ENCODE measurements at places on chromosomes 5 and 9.

GRCh38 chr5:115372146-115372545, 75.7 kb upstream of the CCDC112 start:
- no peak for DNase-seq

DNA sequence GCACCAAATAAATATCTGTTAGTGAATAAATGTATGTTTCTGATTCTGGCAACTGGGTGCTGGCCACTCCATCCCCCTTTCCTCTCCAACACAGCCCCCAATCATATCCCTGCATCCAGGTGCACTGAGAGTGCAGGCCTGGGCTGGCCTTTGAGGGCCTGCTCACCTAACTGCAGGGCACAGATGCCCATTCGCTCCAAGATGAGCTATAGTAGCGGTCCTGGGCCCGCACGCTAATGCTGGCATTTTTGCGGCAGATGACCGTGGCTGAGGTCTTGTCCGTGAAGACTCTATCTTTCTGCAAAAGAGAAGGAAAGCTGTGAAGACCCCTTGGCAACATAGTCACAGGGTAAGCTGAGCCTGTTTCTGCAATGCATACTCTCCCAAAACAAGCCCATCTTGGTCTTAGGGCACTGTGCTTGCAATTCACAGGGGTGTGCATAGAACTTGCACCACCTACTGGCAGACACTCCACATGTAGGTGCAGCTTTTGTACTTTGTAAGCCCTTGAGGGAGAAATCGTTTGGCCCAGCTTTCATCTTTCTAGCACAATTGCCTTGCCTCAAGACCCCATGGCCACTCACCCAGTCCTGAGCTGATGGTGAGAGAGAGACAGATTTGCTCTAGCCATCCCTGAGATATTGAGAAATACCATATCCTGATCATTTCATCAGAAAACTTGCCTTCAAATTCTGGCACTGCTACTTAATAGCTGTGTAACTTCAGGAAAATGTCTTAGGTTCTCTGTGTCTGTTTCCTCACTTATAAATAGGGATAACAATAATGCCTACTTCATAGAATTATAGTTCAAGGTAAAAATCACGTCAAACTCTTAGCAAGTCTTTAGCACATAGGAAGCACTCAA, 13.5 kb downstream of the IL12B start:
- DNase-seq = no peak

DNA sequence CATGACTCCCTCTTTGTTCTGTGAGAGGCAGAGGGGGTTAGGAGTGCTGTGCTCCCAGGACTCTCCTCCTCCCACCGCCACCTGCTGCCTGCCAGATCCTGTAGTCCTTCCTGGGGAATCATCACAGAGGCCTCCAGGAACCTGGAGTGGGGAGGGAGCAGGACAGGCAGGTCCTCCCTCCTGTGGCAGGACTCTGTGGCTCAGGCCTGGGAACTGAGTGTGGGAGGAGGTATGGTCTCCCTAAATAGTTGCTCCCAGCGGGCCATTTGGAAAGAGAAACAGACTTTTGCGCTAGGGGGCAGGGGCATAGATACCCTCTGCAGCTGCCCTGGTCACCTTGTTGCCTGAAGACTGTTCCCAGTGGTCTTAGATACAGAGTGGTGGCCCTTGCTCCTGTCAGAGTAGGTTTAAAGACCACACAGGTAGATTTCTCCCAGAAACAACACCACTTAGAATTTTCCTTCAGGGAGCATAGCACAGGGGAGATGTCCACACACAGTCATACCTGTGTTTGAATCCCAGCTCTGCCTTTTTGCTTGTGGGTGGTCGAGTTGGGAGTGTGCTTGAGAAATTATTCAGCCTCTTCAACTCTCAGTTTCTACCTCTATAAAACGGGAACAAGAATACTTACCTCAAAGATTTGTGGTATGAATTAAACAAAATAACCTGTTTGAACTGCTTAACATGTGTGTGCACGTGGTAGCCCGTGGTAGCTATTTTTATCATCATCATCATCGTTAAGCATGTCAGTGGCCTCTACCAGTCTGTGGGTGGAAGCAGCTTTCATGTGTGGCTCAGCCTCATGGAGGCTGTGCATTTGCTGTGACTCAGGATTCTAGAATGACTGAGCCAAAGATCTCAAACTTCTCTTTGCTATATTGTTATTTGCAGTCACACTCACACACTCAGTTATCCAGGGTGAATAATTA, 55.8 kb downstream of the SLC22A5 start:
- no peak for DNase-seq

DNA sequence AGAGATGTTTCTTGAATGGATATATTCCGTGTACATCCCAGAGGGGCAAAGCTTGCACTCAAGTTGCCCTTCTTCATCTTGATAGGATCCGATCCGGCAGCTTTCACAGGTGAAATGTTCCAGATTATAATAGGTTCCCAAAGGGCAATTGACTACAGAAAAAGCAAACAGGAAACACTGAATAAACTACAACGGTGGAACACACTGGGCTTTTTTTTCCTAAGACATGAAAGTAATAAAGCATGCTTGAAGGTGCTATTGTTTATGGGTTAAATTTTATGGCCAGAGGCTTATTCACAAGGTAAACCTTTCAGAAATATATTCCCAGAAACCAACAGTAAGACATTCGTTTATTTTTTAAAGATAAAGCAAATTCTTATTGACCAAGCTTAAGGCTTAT, 110.6 kb downstream of the SVEP1 start:
- DNase-seq = no peak

- DNase-seq = no peak
Measured at GRCh38 chr5:176675676-176676360, 28.5 kb downstream of the TSPAN17 start.

DNA sequence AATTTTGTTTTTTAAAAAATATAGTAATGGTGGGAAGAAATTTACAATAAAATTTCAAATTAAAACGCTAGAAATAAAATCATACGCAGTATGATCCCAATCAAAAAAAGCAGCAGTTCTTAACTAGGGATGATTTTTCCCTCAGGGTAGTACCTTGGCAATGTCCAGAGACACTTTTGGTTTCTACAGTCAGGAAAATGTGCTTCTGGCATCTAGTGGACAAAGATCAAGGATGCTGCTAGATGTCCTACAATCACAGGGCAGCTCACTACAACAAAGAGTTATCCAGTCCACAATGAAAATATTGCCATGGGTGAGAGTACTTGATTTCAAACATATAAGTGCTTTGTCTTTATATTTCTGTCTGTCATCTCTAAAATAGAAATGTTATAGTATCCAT, 400.2 kb upstream of the SGCD start:
- DNase-seq = no peak

DNA sequence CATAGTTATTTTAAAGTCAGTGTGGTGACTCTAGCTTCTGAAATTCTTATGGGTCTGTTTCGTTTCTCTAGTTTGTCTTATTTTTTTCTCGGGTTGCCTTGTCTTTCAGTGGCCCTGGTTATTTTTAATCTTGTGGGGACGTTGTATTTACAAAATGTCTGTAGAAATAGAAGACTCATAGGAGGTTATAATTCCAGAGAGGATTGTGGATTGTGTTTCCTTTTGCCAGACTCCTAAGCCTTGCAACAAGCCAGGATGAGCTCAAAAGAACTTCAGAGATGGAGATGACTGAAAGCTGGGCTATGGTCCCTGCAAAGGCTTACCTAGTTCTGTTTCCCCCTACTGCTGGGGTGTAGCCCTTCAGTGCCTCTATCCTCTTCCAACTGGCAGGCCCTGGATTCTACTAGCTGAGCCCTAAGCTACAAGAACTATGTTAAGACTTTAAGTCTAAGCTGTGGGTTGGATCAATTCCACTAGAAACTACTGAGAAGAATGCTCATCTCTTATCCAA, 32.2 kb upstream of the LECT2 start:
- no peak for DNase-seq

DNA sequence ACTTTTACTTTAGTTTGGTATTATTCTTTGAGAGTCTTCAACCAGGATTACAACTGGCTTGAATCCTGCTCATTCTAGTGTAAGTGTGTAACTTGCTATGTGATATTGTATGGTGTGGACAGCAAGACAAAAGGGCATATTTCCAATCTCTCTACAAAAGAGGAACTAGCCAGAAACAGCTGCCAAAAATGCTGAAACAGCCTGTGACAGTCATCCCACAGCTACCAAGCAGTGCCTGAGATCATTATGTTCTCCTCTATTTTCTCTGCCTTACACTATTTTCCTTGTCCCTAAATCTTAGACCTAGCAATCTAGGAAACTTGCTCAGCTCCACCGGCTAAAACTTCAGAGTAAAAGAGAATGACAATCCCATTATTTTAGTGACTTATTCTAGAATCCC, 42.8 kb downstream of the WDR41 start:
- DNase-seq = no peak

DNA sequence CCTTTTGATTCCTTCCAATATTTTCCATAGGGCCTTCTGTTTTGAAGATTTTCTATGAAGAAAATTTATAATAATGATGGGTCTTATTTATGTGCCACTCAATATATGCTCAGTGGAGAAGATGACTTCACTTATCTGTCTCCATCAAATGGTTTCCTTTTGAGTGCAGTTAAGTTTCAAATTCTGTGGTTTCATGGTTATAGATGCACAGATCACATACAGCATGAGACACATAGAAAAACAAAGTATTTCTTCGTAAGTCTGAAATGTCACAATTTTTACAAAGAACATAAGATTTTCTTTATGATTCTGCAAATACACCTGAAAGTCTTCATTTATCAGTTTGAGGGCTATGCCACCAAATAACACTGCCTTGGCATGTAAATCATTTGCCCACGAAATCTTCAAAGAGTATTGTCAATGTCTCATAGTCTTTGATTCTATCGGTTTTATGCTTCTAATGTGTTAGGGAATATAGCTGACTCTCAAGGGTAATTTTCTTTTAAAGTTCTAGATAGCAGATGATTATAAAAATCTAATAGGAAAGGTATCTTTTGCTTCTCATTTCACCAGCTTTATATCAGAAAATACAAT, 14.1 kb downstream of the CFAP95 start:
- no peak for DNase-seq

DNA sequence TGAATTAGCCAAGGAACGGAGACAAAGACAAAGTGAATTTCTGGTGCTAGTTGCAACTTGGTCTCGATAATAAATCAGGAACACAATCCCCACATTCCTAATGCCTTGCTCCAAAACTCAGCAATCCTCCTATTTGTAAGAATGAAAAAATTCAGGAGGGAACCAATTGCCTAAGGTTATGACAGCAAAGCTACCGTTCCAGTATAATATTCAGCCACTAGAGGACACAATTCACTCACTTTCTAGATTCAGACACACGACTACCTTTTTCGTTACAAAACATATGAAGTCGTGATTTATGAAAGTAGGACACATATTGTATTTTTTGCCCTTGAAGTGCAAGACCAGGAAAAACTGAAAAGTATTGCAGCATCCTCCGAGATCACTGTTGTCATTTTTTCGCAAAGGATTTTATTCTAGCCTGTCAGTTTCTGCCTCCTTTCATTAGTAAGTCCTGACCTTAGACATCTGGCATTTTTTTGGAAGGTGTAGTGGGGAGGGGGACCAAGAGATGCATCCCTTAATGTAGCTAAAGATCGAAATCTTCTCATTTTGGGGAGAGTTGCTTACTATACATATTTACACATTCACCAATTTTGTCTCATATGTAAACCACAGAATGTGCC, 133.1 kb downstream of the DOCK8 start:
- DNase-seq = no peak

- DNase-seq = no peak
Measured at GRCh38 chr5:133664422-133664821, 52.1 kb upstream of the FSTL4 start.

DNA sequence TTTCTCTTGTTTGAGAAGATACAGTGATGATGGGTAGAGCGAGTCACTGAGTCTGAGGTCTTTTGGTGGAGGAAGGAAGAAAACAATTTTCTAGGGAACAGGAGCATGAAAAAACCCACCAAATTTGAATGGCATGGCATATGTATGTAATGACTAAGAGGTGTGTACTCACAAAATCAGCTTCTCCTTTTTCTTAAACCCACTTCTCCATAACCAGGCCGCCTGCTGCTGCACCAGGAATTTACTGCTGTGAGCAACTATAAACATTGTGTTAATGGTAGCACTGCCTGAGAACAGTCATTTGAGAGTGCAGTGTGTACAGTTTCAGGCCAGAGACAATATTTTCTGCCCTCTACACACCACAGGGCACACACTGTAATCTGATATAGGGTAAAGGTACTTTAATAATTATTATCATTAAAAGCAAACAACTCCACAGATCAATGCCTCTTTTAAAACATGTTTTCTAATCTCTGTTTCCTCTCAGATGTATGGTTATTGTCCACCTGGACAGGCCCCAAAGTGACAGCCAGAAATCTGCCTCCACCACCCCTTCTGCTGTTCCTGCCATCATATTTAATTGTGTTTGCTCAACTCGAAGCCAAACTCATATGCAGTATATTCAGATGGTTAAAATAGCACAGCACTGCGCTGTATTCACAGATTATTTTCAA, 241.6 kb downstream of the KIAA0825 start:
- DNase-seq = no peak

DNA sequence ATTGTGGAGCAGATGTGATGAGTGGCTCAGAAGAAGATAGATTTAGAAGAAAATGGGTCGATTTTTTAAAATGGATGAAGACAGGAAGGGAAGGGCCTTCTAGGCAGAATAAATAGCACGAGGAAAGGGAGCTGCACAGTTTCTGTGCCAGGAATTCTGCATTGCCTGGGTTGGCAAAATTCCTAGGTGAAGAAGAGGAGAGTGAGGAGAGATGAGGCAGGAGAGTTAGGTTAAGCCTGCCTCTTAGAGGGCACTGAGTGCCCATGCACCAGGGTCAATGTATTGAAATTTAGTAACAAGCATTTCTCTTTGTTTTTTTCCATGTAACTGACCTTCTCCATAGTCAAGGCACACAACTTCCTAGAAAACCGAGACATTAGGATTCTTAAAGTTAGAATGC, 159.5 kb downstream of the YTHDC2 start:
- DNase-seq = no peak

DNA sequence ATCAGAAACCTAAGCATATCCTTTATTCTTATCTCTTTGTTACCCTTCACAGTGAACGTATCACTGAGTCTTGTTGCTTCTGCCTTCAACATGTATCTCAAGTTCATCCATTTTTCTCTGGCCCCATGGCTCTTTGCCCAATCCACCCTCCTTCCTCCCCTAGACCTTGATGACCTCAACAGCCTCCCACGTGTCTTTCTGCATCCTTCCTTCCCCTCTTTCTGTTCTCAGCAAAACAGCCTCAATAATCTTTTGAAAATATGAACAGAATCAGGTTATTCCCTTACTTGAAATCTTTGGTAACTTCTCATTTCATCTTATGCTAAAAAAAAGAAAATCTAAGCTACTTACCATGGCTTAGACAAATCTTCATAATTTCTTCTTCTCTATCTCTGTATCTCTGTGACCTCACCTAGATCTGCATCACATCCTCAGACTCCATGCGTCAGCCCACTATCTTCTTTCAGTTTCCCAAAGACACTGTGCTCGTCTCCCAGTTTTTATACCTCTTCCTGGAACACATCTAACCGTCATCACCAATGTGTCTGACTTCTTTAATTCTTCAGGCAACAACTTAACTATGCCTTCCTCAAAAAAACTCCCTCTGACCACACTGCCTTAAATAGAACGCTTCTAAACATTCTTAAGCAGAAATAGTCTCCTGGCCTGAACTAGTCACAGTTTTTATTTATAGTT, 208.0 kb downstream of the PARP8 start:
- DNase-seq = no peak

GRCh38 chr5:10586555-10586954, 22.7 kb downstream of the ANKRD33B start:
- no peak for DNase-seq
